NCI-H1105 (cell line): ENCODE measurements at places on chromosomes 16 and 17.

- no peak for DNase-seq
These were observed 25.8 kb upstream of the TNFSF12 start for GRCh38 chr17:7523033-7523432.

DNA sequence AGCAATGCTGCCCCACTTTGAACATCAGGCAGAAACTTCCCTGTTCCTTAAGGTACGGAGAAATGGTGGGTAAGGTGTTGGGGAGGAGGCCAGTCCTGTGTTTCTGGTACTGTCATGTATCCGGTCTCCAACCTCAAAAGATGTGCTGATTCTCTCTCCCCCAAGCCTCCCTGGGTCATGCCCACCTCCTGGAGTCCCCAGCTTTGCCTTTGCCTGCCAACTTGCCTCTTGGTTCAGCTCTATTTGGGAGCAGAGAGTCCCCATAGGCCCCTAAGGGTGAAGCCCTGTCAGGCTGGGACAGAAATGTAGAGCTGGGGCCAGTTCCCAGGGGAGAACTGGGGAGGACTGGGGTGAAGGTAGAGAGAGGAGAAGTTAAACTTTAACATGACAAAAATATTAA is 1.6 kb upstream of the TBX21 start:
- no peak for DNase-seq

DNA sequence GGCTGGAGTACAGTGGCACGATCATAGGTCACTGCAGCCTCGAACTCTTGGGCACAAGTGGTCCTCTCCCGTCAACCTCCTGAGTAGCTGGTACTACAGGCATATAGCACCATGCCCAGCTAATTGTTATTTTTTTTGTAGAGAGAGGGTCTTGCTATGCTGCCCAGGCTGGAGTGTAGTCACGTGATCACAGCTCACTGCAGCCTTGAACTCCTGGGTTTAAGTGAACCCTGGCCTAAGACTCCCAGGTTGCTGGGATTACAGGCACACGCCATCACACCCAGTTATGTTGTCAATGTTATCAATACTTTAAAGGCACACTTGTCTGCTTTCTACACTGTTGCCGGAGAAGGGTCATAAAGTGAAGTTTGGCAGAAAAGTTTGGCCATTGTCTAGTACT is 22.0 kb upstream of the LASP1NB start:
- no peak for DNase-seq

DNA sequence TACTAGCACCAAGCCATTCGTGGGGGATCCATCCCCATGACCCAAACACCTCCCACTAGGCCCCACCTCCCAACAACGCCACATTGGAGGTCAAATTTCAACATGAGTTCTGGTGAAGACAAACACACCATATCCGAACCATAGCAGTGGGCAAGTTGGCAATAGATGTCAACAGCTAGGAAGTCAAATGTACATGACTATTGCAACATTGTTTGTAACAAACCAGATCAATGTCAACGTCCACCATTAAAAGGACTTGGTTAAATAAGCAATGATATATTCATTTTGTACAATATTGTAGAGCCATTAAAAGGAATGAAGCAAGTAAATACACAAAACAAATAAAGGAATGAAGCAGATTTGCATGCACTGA is 26.5 kb upstream of the CIITA start:
- DNase-seq = no peak

DNA sequence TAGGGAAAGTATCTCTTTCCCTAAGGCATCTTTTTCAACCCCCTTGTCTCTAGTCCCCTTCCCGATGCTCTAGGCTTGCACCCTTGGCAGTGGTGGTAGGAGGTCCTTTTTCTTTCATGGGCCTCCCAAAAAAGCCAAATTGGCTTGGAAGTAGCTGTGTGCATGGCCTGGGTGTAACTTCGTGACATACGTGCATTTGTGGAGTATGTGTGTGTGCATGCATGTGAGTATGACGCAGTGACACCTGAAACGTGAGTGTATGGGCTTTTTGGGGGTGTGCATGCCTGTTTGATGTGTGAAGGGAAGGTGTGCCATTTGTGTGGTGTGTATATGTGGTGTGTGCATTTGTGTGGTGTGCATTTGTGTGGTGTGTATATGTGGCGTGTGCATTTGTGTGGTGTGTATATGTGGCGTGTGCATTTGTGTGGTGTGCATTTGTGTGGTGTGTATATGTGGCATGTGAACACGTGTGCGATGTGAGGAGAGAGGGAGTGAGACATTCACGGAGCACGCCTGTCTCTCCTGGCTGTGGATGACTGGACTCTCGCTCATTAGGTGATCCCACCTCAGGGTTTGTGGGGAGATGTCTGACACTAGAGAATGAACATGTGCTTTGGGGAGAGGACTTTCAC is 15.7 kb downstream of the IGFBP4 start:
- DNase-seq = no peak

DNA sequence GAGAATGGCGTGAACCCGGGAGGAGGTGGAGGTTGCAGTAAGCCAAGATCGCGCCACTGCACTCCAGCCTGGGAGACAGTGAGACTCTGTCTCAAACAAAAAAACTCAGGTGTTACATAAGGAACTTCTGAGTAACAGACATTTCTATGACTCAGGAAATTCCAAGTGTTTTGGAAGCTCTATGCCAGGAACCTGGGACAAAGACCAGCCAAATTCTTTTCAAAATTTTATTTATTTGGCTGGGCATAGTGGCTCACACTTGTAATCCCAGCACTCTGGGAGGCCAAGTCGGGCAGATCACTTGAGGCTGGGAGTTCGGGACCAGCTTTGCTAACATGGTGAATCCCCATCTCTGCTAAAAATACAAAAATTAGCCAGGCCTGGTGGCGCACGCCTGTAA is 5.2 kb upstream of the SH2B1 start:
- no peak for DNase-seq

- no peak for DNase-seq
These were observed 43.4 kb downstream of the CCDC42 start for GRCh38 chr17:8701221-8701620.

GRCh38 chr17:63542942-63543821 is 7.1 kb upstream of the DCAF7 start:
- no peak for DNase-seq

- no peak for DNase-seq
These were observed 20.6 kb downstream of the CYB5B start for GRCh38 chr16:69444873-69445517.

- DNase-seq = peak; percentile 40
These were observed 91.4 kb upstream of the GSE1 start for GRCh38 chr16:85521552-85522307.

DNA sequence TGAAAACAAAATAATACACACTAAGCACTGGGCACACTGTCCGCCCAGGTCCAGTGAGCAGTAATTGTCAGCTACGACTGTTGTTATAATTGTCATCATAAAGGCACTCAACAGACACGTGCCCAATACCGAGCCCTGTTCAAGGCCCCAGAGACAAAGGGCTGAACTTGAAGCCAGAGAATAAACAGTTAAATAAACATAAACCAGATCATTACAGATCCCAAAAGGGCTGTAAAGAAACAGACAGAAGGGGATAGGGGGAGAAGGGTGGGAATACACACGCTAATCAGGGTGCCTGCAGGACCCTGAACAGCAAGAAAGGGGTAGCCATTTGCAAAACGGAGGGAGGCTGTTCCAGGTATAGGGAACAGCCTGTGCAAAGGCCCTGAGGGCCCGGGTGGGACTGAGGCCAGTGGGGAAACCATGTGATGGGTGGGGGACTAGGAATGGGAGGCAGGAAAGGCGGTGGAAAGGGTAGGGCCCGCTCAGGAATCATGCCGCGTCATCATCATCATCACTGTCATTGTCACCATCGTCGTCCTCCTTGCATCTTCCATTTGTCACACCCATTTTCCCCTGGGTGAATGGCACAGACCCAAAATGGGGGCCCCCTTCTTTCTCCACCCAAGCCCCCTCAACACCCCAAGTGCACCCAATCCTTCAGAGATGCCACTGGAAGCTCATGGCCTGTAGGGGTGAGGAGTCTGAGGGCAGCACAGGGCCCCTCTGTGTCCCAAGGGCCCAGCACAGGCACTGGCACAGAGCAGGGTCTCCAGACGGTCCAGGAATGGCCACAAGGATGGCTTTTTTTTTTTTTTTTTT is 6.3 kb downstream of the CARHSP1 start:
- DNase-seq = no peak

GRCh38 chr16:2170080-2170479 is 14.5 kb downstream of the TRAF7 start:
- DNase-seq = no peak

- DNase-seq = no peak
These were observed 22.7 kb upstream of the CYTH1 start for GRCh38 chr17:78804777-78805176.

GRCh38 chr16:22623351-22623781 is 112.7 kb downstream of the NPIPB5 start:
- no peak for DNase-seq

- no peak for DNase-seq
These were observed 15.1 kb downstream of the AXIN1 start for GRCh38 chr16:337437-337836.

DNA sequence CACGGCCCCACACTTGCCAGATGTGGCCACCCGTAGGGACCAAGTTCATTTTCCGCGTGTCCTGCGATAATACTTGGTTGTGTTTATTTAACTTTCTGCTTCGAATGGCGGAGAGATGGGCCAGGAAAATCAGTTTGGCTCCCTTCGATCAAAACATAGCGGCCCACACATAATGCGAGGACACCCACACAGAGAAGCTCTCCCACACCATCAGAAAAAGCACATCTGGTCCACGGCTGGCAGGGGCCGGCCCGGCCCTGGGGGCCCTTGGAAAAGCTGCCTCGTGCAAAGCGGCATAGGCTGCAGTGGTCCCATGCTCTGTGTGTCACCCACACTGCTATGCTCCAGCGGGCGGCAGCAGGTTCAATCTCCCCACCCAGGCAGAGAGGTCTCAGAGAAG is 46.9 kb downstream of the ZNF423 start:
- DNase-seq = no peak

DNA sequence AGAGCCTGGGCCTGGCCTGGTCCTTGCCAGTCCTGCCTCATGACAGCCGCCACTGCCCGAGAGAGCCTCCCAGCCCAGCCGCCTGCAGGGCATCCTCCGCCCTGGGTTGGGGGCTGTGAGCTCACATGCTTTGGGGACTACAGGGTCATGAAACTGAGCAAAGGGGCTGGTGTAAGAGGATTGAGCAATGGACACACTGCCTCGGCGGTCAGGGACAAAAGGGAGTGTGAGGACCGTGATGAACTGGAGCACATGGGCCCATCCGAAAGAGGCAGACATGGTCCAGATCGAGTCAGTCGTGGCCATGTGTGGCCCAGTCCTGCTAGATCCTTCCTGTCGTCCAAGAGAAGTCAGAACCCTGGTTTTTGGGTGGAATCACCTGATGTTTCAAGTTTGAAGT is 52.3 kb downstream of the GSG1L start:
- DNase-seq = no peak

DNA sequence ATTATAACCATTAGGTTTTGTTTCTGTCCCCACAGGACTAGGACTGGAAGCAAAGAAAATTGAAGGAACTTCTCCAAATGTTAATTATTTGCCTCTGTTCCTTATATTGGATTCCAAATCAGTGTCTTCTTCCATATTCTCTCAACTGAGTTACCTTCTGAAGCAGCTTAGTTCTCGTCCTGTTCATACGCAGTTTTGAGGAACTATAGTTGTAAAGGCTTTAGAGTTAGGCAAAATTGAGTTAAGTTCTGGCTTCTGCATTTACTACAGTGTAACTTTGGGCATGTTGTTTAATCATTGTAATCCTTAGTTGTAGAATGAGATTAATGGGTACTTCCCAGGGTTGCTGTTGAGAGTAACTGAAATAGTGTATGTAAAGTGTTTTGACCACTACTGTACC is 11.2 kb downstream of the CBFB start:
- no peak for DNase-seq

GRCh38 chr17:57249520-57249919 is 6.8 kb upstream of the MSI2 start:
- DNase-seq = no peak

GRCh38 chr17:4616476-4616875 is 25.0 kb downstream of the ALOX15 start:
- DNase-seq = no peak

- no peak for DNase-seq
These were observed 86.9 kb downstream of the RBBP6 start for GRCh38 chr16:24626256-24626655.

DNA sequence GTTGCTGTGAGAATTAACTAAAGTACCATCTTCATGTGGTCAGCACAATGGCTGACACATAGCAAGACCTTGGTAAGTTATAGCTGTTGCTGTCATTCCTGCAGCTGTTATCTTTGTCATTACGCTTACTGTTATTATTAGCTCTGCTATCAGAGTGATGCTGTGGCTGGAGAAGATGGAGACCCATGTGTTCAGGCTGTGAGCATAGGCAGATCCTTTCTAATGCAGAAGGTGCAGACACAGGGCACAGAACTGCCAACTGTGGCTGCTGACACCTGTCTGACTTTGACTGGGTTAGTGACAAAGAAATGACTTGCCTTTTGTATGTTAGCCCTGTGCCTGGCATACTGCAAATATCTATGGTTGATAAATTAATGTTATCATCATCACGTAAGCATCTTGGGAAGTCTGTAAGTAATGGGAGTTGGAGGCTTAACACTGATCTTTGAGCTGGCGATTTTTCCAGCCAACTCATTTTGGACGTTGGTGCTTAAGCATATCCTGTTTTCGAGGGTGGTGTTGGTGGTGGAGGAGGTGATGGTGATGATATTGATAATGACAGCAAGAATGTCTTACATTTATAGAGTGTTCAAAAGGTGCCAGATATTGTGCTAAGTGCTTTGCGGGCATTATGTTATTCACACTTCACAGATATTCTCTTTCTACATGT is 695.3 kb downstream of the WWOX start:
- no peak for DNase-seq

- DNase-seq = no peak
These were observed 16.6 kb downstream of the CHAD start for GRCh38 chr17:50451943-50452629.

DNA sequence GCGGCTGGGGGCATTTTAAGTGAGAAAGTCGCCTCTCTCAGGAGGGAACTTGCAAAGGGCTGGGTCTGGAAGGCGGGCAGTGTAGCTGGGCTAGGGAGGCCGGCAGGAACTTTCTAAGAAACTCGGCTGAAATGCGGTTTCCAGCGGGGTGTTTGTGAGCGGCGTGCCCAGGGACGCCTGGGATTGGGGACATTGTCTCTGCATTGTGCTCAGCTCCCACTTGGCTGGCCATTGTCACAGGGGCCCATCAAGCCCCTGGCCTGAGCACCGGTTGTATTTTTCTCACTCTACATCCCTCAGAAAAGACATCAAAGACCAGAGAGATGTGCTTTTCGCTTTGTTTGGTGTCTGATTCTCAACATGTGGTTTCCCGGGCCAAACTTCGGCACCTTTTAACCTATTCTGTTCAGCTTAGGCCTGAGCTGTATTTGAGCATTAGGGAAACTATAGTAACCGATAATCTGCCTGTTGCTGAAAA is 291.1 kb upstream of the IRX3 start:
- no peak for DNase-seq
